ENCODE measurements at places on chromosomes 1 and 21.

DNA sequence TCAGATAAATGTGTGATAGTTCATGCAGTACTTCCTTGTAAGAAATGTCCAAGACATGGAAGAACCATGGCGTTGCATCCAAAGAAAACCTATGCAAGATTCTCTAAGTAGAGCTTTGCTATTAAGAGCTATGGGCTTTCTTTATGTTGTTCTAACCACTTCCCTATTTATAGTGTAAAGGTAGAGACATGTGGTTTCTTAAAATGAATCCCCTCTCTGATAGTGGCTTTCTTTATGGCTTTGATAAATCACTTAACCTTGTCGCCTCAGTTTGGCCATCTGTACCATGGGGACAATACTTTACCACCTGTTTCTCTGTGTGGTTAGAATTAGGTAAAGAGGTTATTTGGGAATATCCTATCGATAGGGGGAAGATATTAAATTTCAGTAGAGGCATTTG lies 305.5 kb downstream of the NFIA start:
- DNase-seq = no peak

DNA sequence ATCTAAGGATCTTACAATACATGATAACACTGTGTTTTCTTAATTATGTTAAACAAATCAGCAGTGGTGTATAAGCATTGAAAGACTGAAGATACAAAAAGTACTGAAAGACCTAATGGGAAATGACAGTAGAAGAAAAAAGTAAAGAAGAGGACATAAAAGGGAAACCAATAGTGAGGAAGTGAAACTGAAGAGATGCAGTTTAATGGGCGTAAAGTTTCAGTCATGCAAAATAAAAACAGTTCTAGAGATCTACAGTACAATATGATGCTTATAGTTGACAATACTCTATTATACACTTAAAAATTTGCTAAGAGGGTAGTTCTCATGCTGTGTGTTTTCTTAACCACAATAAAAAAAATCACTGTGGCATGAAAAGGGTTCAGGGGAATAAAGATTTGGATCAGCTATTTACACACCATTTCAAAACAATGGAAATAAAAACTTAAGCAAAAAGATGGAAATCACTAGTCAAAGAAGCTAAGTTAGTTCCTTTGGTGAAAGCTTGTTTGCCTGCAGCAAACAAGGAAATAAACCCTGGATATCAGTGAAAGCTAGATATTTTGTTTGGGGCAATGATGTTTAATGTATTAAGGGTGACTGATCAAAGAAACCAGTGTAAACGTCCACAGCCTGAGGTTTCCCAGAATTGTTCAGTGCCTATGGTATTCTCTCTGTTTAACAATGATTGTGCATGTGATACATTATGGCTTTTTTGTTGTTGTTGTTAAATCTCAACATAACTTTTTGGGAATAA lies 1160.8 kb upstream of the ADGRL2 start:
- no peak for DNase-seq

GRCh38 chr21:26422138-26422537 lies 150.9 kb downstream of the CYYR1 start:
- DNase-seq = no peak

DNA sequence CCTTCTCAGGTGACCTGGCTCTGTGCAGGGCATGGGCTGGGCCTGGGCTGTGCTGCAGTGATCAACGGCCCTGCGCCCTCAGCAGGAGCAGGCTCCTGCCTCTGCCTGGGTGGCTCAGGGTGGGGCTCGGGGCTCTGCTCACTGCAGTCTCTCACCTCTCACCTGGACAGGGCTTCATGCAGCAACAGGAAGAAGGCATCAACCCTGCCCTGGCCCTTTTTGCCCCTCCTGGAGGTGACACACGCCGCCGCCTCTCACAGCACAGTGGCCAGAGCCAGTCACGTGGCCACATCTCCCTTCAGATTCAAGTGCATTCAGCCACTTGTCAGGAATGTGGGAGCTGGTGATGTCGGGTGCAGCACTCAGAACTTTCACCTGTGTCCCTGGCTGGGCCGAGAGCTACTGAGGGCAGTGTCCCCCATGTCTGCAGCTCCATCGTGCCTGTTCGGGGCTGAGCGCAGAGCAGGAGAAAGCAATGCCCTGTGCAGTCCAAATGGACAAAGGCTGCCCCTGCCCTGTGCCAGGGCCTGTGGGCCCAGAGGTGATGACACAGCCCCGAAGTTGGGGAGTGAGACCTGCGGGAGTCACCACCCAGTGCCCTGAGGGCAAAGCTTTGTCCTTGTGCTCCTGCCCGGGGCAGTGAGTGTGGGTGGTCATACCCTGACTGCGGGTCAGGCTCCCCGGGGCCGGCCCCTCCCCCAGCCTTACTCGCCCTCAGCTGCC lies 314.0 kb downstream of the PTPRU start:
- DNase-seq = no peak

- DNase-seq = no peak
Observed at GRCh38 chr1:221169447-221169889, 290.2 kb downstream of the HLX start.

- DNase-seq = no peak
Observed at GRCh38 chr1:14987829-14988603, 165.5 kb upstream of the TMEM51 start.

DNA sequence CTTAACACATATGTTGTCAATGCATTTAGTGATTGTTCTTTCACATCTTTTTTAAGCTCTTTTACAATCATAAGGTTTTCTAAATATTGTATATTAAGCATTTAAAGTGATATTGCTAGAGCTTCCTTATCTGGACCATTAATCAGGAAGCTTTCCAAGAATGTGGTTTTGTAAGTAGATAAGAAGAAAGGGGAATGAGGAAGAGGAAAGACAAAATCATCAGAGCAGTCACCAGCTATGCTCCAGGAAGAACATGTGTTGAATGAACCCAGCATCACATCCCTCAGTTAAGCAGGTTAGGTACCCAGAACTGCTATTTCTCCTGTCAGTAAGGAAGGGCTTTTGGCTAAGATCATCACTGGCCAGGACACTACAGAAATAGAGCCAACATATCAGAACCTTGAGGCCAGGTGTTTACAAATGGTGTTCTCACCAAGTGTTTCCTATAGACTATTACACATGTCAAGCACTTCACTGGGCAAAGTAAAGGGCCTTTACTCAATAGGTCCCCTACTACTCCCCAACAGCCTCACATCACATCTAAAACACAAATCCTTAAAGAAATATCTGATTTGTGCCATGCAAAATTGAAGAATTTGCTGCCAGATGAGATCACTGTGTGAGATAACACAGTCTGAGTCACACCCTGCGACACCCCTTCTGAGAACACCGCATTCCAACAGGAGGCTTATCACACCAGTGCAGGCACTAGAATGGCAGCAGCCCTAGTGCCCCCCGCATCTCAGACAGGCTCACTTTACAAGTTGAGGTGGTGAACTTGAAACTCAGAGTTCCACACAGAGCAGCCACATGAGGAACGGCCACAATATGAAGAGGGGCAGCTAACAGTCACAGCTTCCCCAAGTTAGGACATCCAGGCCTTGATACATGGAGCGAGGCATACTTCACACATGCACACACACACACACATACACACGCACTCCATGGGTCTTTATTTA lies 1.8 kb upstream of the SPRR2A start:
- DNase-seq = no peak

- DNase-seq = no peak
Observed at GRCh38 chr1:225825078-225825477, 15.2 kb downstream of the EPHX1 start.

- no peak for DNase-seq
Observed at GRCh38 chr1:156198831-156199349, 5.0 kb downstream of the SLC25A44 start.

DNA sequence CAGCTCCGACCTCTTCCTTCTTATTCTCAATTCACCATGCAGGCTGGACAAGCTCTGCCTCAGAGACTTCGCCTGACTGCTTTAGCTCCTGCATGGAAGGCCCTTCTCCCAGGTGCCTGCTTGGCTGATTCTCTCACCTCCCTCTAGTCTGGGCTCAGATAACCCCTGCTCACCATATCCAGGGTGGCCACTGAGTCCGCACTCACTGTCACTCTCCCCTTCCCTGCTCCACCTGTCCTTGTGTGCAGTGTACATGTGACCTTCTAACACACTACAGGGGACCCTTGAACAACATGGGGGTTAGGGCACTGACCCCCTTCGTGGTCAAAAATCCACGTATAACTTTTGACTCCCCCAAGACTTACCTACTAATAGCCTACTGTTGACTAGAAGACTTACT lies 14.4 kb upstream of the GALNT2 start:
- no peak for DNase-seq

DNA sequence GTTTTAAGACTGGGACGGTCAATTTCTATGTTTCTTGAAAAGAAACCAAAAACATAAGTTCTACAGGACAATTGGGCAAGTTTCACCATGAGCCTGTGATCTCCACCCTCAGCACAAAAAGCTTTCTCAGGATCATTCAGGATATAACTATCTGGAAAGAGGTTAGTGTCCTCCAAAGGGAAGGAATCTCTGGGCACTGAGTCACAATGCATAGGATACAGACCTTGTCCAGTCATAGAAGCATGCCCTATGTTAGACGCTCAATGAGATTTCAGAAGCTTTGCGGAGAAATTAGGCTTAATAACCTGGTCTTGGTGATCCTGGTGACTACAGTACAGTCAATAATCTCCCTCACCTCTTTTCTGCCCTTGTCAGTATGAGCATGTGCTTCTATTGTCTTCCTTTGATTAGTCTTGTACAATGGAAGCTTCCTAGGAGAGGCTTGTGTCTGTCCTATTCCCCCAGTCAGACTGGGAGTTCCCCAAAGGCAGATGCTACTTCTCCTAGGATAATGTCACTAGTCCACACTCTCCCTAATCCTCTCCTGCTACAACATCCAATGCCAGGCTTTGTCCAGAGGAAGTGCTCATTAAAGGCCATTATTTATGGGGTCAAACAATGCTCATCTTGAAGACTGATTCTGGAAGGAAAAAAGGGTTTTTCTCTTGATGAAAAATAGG lies 97.4 kb downstream of the KCNH1 start:
- no peak for DNase-seq

DNA sequence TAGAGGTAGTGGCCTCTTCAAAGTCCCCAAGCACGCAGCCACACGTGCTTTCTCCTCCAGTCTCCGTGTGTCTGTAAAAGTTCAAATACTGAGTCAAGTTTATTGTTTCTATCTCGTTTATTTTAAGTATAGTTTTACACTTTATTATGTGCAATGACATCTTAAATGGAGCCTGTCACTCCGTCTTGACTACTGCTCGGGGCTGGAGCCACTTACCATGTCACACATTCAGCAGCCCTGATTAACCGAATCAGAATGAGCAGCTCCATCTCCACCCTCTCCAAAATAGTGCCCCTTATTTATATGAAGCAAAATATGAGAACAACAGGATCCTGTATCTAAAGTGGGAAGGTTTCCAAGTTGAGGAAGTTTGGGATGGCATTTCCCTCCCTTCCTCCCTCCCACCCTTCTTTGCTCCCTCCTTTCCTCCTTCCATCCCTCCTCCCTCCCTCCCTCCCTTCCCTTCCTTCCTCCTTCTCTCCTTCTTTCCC lies 201.0 kb downstream of the PBX1 start:
- DNase-seq = no peak

- DNase-seq = no peak
Observed at GRCh38 chr1:197768014-197768805, 7.1 kb downstream of the DENND1B start.

- no peak for DNase-seq
Observed at GRCh38 chr1:198155253-198155652, 1.5 kb upstream of the NEK7 start.

DNA sequence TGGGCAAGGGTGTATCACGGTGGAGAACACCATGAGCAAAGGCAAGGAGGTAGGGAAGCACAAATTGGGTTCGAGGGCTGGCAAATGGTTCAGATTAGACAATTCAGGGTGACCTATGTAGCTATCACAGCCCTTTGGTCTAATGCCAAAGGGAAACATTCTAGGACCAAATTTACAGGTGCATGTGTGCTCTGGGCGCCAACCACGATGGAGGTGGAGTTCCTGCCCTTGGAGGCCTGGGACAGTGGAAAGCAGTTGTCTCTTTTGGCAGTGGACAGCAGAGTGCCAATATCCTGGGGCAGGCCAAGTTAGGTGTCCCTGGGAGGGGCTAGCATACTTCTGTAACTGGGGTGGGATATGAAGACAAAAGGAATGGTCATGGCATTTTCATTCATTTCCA lies 40.1 kb downstream of the IGFN1 start:
- DNase-seq = no peak

GRCh38 chr1:74703386-74704182 lies 29.3 kb downstream of the CRYZ start:
- no peak for DNase-seq

GRCh38 chr1:170377440-170377839 lies 154.5 kb upstream of the GORAB start:
- DNase-seq = no peak

DNA sequence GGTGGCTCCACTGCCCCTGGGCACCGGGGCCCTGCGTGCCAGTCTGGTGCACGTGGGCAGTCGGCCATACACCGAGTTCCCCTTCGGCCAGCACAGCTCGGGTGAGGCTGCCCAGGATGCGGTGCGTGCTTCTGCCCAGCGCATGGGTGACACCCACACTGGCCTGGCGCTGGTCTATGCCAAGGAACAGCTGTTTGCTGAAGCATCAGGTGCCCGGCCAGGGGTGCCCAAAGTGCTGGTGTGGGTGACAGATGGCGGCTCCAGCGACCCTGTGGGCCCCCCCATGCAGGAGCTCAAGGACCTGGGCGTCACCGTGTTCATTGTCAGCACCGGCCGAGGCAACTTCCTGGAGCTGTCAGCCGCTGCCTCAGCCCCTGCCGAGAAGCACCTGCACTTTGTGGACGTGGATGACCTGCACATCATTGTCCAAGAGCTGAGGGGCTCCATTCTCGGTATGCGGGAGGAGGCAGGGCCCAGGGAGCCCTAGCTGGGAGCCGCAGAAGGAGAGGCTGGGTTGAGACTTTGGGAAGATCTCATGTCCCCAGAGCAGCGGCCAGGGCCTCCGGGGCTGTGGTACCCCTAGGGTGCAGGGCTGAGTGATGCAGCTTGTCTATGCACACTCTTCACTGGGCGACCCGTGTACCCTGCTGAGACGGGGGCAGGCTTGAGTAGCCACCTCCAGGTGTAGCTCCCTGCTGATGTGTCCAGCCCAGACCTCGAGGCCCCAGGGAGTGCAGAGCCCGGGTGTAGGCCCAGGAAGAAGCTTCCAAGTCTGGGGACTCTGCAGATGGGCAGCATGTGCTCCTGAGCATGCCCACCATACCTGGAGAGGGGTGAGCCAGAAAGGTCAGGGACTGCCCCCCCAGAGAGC lies 1.8 kb downstream of the VWA1 start:
- DNase-seq = no peak

DNA sequence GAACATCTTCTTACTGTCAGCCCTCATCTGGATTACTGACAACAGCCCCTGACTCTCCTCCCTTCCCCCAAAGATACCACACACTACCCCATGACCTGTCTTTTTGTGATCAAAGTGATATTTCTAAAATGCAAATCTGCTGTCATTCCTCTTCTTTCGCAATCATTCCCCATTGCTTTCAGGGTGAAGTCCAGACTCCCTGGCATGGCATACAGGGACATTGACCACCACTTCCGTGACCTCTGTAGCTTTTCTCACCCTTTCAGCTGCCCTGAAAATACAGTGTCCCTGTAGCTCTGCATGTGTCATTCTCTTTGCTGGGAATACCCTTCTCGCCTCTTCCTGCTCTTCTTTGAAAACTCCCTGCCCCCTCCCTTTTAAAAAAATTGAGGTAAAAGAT lies 4.1 kb downstream of the SERINC2 start:
- DNase-seq = no peak

- DNase-seq = no peak
Observed at GRCh38 chr21:33067457-33067856, 2.5 kb upstream of the OLIG1 start.
